T follicular helper cell (primary cell): ENCODE measurements at places on chromosomes 6 and 20.

DNA sequence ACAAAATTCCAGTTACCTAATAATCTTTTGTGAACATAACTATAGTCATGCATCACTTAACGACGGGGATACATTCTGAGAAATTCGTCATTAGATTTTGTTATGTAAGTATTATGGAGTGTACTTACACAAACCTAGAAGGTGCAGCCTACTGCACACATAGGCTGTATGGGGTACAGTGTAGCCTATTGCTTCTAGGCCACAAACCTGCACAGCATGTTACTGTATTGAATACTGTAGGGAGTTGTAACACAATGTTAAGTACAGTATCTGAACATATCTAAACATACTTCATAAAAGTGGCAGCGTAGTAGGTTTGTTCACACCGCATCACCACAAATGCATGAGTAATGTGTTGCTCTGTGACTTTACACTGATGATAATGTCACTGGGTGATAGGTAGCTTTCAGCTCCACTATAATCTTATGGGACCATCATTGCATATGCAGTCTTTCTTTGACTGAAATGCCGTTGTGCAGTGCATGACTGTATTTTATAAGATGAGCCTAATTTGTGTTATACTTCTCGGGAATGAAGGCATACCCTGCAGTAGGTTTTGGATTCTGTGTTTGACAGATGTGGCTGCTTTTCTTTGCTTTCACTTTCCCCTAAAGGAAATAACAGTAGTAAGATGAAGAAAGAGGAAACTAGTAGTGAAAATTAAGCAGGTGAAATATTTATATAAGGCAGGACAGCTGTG lies 365.6 kb downstream of the FARS2 start:
- DNase-seq: no peak

- no peak for DNase-seq
Observed at GRCh38 chr6:4172368-4172767, 37.0 kb upstream of the ECI2 start.

GRCh38 chr6:111837641-111838500 lies 35.4 kb downstream of the FYN start:
- DNase-seq: no peak

GRCh38 chr6:149963212-149963461 lies 606 bp upstream of the ULBP1 start:
- DNase-seq: no peak

- DNase-seq: no peak
Observed at GRCh38 chr6:6686176-6686575, 97.7 kb downstream of the LY86 start.

DNA sequence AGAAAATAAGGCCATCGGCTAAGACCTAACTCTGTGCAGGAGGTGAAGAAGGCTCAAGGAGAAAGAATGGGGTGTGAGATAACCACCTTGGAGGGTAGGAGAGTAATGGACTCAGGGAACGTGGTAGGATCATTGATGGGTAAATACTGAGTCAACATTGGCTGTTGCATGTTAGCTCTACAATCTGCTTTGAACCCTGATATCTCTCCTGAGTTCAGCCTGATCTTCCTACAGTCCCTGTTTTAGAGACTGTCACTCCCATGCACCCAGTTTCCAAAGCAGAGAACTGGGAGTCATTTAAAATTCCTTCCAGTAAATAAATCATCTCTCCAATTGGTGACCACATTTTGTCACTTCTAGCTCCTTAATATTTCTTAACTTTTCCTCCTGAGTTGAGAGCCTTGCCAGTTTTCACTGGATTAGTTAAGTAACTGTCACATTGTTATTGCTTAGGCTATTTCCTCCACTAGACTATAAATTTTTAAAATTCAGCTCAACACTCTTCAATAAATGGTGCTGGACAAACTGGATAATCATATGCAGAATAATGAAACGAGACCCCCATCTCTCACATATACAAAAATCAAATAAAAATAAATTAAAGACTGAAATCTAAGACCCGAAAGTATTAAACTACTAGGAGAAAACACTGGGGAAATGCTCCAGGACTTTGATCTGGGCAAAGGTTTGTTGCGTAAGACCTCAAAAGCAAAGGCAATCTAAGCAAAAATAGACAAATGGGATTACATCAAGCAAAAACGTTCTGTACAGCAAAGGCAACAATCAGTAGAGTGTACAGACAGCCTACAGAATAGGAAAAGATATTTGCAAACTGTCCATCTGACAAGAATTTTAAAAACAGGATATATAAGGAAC lies 138.9 kb upstream of the TMEM170B start:
- DNase-seq: no peak

DNA sequence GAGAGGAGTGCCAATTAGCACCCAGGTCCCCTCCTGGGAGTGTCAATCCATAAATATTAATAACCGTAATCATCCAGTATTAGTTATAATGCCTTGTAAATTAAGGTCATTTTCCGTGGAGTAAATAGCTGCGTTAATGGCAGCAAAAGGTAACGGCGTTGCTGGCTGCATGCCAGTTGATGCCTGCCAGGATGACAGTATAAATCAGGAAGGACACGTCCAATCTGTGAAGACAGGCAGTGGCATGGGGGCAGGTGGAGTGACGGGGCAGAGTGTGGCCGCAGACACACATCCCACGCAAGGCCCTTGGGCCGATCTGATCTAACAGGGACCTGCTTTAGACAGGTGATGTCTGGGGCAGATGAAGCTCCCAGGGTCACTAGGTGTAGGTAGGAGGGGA lies 49.1 kb downstream of the KCNB1 start:
- no peak for DNase-seq

DNA sequence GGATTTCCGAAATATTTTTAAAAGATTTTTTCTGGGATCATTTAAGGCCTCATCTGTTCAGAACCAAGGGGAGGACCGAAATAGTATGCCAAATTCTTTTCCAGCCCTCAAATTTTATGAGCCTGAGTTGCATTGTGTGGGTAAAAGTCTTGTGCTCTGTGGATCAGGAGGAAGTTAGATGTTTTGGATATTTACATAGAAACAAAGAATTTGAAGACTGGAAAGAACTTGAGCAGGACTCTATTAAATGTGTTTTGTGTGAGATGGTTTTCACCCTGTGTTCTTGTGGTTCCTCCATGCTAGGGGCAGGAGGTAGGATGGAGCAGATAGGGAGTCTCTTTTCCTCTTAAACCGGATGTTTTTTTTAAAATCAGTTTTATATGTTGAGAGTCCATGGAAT lies 329.1 kb downstream of the LAMA2 start:
- DNase-seq: no peak

GRCh38 chr6:63816401-63816981 lies 180.9 kb downstream of the PHF3 start:
- DNase-seq: no peak

- DNase-seq: no peak
Observed at GRCh38 chr6:42694586-42694985, 27.8 kb downstream of the PRPH2 start.

GRCh38 chr6:101783287-101783686 lies 389.8 kb downstream of the GRIK2 start:
- no peak for DNase-seq

GRCh38 chr6:17182961-17183360 lies 81.1 kb downstream of the STMND1 start:
- no peak for DNase-seq

DNA sequence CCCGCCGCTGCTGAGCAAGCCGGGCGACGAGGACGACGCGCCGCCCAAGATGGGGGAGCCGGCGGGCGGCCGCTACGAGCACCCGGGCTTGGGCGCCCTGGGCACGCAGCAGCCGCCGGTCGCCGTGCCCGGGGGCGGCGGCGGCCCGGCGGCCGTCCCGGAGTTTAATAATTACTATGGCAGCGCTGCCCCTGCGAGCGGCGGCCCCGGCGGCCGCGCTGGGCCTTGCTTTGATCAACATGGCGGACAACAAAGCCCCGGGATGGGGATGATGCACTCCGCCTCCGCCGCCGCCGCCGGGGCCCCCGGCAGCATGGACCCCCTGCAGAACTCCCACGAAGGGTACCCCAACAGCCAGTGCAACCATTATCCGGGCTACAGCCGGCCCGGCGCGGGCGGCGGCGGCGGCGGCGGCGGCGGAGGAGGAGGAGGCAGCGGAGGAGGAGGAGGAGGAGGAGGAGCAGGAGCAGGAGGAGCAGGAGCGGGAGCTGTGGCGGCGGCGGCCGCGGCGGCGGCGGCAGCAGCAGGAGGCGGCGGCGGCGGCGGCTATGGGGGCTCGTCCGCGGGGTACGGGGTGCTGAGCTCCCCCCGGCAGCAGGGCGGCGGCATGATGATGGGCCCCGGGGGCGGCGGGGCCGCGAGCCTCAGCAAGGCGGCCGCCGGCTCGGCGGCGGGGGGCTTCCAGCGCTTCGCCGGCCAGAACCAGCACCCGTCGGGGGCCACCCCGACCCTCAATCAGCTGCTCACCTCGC lies 1.5 kb downstream of the ARID1B start:
- DNase-seq: peak; percentile 34

GRCh38 chr6:30836957-30837356 lies 47.4 kb upstream of the DDR1 start:
- DNase-seq: no peak

- no peak for DNase-seq
Observed at GRCh38 chr6:154488248-154488593, 22.3 kb downstream of the CNKSR3 start.

GRCh38 chr20:53949319-53949839 lies 121.0 kb downstream of the BCAS1 start:
- DNase-seq: peak; percentile 73

- no peak for DNase-seq
Observed at GRCh38 chr6:37391120-37391519, 37.3 kb downstream of the RNF8 start.

DNA sequence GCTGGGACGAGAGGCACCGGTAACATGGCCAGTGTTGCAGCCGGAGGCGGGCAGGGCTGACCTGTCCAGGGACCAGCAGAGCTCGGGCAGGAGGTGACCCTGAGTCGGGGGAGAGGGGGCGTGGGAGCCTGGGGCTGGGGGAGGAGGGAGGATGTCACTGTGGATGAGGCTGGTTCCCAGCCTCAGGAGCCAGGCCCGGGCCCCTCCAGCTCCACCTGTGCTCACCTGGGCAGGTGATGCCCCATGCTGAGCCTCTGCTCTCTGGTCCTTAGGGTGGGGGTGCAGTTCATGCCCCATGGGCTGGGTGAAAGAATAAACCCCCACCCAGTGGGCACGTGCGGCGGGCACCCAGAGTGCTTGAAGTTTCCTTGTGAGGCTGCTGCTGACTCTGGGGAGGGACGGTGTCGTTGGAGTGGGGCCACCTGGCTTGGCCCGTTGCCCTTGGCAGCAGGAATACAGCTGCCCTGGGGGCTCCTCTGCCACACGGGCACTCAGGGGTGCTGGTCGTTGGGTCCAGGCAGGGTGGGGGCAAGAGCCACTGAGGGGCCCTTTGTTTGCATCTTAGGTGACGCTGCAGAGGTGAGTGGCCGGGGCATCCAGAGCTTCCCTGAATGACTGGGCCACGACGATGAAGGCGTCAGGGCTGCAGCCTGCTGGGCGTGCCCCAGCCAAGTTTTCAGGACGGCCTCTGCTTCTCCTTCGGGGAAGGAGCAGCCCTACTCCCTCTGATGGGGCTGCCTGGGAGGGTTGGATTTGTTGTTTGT lies 24.7 kb upstream of the BHLHE23 start:
- DNase-seq: no peak

GRCh38 chr6:28078050-28078449 lies 2.3 kb upstream of the ZNF165 start:
- DNase-seq: no peak

DNA sequence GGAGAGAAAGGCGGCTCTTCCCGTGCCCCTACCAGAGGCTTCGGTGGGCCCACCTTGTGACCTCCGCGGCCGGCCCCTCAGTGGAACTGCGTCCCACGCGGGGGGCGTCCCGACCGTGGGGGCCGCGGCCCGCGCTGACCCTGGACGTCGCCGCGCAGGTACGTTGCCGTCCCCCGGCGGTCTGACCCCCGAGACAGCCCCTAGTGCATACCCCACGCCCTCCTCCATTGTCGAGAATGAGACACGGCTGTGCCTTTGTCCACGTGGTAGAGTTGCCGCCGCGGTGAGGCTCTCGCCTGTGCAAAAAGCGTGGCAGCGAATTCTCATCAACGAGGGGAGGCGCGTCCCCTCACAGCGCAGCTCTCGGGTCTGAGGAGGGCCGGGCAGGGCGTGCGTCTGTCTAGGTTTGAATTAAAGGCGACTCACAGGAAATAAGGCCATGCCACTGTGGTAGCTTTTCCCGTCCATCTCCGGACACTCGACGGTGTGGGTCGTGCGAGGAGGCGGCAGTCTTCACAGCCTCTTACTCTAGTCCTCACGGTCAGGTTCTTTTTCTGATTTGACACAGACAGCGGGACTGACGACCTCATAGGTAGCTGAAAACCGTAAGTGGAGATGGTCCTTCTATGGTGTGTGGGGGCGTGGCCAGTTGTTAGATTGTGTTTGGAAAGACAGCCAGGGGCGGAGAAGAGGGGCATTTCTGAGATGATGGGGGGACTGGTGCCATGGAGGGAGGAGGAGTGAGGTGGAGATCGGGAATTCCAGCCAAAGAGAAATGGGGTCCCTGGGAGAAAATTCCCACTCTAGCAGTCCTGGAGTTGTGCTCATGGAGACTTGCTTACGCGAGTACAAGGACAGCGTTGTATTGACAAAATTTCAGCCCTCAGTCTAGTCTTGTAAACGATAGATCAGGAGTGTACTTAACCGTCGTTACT lies 580 bp downstream of the NXT1 start:
- DNase-seq: peak; percentile 55

DNA sequence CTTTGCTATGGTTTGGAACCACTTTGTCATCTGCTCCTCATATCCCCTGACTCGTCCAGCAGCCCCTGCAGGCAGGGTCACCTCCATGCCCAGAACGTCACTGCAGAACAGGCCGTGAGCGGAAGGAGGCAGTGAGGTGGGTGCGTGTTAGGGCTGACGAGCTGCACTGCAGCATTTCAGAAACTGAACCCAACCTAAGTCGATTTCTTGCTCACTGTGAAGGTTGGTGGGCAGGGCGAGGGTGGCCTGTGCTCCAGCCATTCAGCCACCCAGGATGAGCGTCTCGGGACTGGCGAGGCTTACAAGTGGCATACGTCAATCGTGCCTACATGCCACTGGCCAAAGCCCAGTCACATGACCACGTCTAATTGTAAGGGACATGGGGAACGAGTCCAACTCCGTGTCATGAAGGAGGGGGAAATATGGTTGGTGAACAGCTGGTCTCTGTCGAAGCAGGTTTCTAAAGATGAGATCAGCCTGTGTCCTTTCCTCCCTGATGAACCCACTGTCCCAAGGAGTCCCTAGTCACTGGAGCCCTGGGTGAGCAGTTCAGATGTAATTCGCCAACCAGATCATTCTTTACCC lies 289.1 kb downstream of the TAF4 start:
- DNase-seq: no peak

- no peak for DNase-seq
Observed at GRCh38 chr6:21438237-21438985, 155.1 kb upstream of the SOX4 start.

DNA sequence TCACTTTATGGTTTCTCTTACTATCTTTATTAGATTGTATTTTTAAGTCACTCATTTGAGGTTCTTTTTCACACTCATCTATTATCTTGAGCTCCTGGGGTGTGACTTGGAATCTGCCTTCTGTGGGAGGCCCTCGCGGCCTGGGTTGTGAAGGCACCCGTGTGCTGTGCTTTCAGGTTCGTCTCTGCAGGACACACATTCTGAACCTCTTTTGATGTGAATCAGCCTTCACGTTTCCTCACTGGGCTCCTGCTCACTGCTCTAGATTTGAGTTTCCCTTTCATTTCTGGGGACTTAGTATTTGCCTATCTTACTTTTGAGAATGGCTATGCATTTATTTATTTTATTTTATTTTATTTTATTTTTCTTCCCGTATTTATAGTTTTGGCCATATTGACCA lies 97.8 kb downstream of the PACRG start:
- DNase-seq: no peak

GRCh38 chr6:50851049-50851845 lies 32.6 kb downstream of the TFAP2B start:
- DNase-seq: no peak
